ENCODE measurements at places on chromosomes 11 and 22.

- DNase-seq = no peak
Measured at GRCh38 chr11:10628508-10629236, 60.2 kb upstream of the LYVE1 start.

GRCh38 chr22:27094633-27095308, 437.4 kb downstream of the MIAT start:
- DNase-seq = no peak

GRCh38 chr11:65530157-65530496, 5.2 kb downstream of the SCYL1 start:
- no peak for DNase-seq

GRCh38 chr11:113384551-113384950, 3.0 kb upstream of the ANKK1 start:
- DNase-seq = no peak

GRCh38 chr22:23204541-23205157, 24.3 kb downstream of the BCR start:
- peak; percentile 62 for DNase-seq

DNA sequence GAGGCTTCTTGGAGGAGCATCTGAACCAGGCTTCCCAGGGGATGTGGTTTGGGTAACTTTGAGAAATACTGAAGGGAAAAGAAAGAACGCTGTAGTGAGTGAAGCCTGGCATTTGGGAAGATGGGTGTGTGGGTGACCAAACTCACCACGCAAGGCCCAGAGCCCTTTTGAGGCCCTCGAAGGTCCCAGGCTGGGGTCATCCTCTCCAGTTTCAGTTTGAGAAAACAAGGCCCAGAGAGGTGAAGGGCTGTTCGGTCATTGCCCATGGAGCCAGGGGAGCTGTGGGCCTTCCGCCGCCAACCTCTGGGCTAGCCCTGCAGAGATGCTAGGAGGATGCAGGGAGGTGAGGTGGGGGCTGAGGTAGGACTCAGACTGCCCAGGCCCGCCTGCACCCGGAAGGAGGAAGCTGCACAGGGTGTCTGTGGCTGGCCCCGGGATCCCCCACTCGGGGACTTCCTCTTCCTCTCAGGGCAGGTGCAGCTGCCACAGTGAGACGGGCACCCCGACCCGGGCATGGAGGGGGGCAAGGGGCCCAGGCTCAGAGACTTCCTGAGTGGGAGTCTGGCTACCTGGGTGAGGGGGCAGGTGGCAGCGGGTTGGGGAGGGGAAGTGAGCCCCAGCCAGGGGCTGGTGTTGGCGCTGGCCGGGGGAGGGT, at the start of gene CCDC88B:
TSS of gene CCDC88B (plus strand) at position 451 of the 655 bp plus-strand sequence. CDS start at position 514, 63 bp downstream.
- no peak for DNase-seq

DNA sequence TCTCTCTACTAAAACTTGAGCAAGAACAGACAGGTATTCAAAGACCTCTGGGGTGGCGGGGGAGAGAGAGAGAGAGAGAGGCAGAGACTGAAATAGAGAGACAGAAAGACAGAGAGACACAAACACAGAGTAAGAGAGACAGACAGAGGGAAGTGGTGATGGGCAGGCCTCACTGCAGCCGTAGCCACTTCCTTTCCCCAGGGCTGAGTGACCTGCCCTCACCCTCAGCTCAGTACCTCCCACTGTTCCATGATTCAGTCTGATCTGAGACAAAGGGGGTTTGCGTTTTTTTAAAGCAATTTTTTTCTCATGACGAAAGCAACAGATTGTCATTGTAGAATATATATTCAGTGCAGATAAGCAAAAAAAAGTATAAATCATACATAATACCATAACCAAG, 607.9 kb upstream of the B3GAT1 start:
- DNase-seq = no peak

GRCh38 chr11:35717043-35717442, 54.5 kb downstream of the TRIM44 start:
- DNase-seq = no peak

- DNase-seq = no peak
Measured at GRCh38 chr11:1271406-1271805, 38.0 kb downstream of the TOLLIP start.

DNA sequence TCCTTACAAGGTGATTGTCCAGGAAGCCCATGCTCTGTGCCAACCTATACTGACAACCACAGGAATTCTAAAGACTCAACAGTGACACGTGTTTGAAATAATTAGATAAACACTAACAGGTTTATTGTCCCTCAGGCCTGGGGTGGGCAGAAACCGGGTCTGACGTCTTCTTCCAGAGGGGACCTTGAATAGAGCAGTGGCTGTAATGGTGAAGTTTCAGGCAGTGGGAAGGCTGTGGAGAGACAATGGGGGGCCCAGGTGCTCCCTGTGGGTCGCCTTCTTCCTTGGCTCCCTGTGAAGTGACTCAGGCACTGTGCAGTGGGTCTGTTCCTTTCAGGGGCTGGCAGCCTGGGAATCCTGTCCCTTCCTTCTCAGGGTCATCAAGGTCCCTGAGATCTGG, 54.6 kb downstream of the OTOG start:
- DNase-seq = no peak

DNA sequence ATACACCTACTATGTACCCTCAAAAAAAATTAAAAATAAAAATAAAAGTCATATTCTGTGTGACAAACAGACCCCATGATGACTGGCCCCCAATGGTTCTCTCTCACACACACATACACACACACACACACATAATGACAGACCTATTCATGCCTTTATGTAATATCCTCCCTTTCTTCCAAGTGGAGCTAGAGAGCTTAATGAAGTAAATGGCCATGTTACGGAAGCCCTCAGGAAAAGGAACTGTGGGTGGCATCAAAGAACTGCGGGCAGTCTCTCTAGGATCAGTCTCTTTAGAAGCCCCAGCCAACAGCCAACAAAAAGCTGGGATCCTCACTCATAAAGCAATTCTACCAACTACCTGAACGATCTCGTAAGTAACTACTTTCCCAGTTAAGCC, 125.5 kb downstream of the SIK3 start:
- DNase-seq = no peak

DNA sequence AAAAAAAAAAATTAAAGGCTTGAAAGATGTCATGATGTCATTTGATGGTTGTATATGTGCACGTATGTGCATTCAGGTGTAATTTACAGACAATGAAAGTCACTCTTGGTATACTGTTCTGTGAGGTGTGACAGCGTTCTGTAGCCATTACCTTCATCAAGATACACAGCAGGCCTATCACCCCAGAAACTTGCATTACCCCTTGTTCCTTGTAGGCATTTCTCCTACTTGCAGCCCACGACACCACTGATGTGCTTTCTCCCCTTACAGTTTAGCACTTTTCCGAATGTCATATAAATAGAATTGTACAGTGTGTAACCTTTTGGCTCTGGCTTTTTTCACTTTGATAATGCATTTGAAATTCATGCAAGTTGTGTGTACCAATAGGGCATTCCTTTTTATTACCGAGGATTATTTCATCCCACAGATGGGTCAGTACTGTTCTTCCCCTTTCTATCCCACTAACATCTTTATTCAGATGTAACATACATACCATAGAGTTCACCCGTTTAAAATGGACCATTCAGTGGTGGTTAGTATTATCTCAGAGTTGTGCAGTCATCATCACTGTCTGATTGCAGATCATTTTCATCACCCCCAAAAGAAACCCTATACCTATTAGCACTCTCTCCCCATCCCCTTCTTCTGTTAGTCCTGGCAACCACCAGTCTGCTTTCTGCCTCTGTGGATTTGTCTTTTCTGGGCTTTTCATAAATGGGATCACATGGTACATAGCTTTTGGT, 30.3 kb downstream of the BCR start:
- DNase-seq = no peak

GRCh38 chr11:31869986-31870385, 58.9 kb upstream of the PAX6 start:
- DNase-seq = no peak

GRCh38 chr11:95413761-95414160, 182.8 kb upstream of the SESN3 start:
- DNase-seq = no peak

- DNase-seq = no peak
Measured at GRCh38 chr22:43395086-43395695, 16.6 kb upstream of the MPPED1 start.

DNA sequence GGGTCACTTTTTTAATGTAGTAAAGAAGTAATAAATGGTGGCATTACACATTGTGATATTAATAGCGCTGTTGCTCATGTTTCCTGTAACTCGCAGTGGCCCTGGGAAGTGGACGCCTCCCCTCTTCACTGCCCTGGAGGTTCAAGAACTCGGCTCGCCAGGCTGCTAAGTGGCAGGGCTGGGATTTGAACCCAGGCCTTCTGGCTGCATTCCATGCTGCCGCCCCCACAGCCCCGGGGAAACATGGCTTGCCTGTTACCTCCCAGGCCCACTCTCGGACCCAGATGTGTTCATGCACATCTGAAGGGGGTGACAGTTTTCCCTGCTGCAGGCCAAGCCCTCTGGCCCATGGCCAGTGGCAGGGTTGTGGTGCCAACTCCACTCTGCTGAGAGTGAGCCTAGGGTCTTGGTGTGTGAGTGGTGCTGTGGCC, 25.0 kb upstream of the MGAT3 start:
- no peak for DNase-seq

- no peak for DNase-seq
Measured at GRCh38 chr22:32680277-32680676, 121.2 kb upstream of the TIMP3 start.

DNA sequence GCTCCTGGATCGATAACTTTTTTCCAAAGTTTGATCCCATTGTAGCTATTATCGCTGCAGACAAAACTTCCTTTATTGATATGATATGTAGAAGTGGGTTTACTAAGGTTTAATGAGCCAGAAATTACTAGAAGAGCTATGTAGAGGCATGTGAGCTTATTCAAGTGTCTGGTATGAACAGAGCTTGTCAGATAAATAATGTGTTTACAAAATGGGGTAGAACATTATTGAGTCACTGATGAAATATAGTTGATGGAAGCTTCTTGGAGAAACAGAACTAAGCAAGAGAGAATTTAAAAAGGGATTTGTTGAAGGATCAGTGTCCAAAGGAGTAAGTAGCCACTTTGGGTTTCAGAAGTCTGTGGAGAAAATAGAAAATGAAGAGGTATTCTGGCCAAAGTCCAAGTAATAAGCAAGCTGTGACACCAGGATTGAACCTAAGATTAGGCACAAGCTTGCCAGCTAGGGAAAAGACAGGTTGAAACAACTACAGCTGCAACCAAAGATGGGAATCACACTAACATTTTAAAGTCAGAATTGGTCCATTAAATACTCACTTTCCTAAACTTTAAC, 104.3 kb downstream of the MAML2 start:
- no peak for DNase-seq

DNA sequence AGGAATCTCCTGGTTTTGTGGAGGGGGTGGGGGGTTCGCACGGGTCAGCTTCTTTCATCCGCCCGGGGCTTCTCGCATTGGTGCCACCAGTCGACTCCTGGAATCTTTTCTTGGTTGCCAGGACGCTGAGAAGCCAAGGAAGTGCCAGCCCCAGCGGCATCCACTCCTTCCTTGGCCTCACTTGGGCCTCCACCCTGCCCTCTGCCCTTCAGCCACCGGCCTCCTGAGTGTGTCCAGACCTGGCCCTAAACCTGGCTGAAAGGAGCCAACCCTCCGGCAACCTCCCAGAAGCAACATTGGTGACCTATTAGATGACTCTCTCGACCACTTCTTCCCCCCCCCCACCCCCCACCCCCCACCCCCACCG, 518 bp upstream of the GALNT18 start:
- DNase-seq = no peak

DNA sequence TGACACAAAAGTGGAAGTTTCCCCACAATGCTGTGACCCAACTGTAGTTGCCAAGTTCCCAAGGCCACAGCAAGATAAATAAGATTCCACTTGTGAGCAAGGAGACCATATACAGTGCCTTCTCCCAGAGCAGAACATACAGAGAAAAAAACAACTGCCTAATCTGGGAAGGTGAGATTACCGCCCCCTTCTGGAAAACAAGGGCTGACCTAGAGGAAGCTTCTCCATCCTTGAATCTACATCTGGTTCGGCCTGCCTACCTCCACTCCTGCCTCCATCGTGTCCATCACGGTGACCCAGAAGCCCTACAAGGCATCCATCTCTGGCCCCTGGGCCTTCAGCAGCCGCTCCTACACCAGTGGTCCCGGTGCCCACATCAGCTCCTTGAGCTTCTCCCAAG, 6.1 kb upstream of the RNASEH2C start:
- no peak for DNase-seq

GRCh38 chr22:50308597-50308935, 1.1 kb upstream of the PLXNB2 start:
- DNase-seq = no peak

- no peak for DNase-seq
Measured at GRCh38 chr11:107780136-107780535, 68.3 kb upstream of the SLN start.

GRCh38 chr22:27393371-27393770, 408.2 kb downstream of the MN1 start:
- DNase-seq = no peak

GRCh38 chr11:128588093-128588492, 735 bp upstream of the ETS1 start:
- DNase-seq = no peak

- DNase-seq = no peak
Measured at GRCh38 chr11:30310623-30311022, 12.3 kb upstream of the ARL14EP start.

DNA sequence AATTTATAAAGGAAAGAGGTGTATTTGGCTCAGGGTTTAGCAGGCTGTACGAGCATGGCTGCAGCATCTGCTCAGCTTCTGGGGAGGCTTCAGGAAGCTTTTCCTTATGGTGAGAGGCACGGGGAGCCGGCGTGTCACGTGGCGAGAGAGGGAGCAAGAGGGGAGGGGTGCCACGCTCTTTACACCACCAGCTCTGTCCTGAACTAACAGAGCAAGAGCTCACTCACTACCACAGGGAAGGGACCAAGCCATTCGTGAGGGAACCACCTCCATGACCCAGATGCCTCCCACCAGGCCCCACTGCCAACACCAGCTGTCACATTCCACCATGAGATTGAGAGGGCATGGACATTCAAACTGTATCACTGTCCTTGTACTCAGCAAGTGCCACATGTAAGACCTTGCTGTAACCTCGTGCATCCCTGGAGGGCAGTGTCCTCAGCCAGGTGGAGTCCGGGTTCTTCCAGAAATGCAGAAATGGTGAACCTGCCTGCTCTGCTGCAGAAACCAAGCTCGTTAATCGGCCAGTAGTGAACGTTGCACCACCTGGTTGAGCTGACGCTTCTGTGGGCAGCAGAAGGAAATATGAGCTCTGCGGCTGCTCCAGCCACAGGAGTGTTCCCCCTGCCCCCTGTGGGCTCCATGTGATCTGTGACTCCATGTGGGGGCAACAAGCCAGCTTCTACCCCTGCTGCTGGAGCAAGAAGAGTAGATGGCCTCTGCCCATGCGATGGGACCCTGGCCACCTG, 368.6 kb downstream of the TBC1D22A start:
- peak; percentile 59 for DNase-seq

Data from cerebellar nuclear complex (tissue), 1 donor.